ENCODE measurements at places on chromosomes 16 and 17. TPM values are rescaled to one million over a fixed set of nuclear protein-coding genes. Genes with fewer than 3 reads are reported as not detected.

- DNase-seq = no peak
Observed at GRCh38 chr16:90077757-90078578, 837 bp upstream of the PRDM7 start.

- no peak for DNase-seq
Observed at GRCh38 chr17:29870836-29871465, 59.1 kb downstream of the SSH2 start.

DNA sequence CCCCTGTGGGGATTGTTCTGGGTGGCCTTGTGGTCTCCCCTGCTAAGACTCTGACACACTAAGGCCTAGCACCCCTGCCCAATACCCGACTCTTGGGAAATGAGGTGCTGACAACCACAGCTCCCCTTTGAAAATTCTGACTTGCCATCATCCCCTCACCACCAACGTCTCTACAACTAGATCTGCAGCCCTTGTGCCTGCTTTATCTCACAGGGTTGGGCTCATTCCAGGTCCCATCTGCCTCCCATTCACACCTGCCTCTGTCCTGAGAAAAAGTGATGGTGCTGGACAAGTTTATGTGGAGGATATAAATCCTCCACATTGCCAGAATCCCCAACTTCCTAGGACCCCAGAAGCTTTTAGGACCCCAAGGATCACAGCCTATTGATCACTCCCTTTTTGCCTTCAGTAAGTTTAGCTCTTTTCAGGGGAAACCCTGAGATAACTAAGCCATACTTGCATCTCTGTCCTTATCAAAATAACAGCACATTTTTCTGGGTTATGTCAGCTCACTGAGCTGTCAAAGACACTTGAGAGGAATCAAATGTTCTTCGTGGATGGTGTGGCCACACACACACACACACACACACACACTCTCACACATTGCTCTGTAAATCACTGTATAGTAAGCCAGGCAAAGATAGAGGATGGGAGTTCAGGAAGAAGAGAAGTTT lies 136.8 kb upstream of the CES5A start:
- DNase-seq = no peak

GRCh38 chr17:28570716-28571360 lies 486 bp downstream of the PIGS start:
- no peak for DNase-seq

DNA sequence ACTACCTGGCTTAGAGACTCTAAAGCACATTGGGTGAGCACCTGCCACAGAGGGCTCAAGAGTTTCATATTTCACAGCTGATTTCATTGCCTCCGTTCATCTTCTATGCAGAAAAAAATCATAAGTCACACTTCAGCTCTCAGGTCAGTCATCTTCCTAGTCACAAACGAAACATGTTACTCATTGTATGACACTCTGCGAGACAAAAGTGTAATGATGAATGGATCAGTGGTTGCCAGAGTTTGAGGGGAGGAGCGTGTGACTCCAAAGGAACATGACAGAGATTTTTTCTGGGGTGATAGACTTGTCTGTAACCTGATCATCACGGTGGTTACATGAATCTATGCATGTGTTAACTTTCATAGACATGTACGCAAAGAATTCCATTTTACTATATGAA lies 195.2 kb upstream of the CNTNAP4 start:
- DNase-seq = no peak

- DNase-seq = no peak
Observed at GRCh38 chr16:69486724-69487123, 62.3 kb downstream of the CYB5B start.

DNA sequence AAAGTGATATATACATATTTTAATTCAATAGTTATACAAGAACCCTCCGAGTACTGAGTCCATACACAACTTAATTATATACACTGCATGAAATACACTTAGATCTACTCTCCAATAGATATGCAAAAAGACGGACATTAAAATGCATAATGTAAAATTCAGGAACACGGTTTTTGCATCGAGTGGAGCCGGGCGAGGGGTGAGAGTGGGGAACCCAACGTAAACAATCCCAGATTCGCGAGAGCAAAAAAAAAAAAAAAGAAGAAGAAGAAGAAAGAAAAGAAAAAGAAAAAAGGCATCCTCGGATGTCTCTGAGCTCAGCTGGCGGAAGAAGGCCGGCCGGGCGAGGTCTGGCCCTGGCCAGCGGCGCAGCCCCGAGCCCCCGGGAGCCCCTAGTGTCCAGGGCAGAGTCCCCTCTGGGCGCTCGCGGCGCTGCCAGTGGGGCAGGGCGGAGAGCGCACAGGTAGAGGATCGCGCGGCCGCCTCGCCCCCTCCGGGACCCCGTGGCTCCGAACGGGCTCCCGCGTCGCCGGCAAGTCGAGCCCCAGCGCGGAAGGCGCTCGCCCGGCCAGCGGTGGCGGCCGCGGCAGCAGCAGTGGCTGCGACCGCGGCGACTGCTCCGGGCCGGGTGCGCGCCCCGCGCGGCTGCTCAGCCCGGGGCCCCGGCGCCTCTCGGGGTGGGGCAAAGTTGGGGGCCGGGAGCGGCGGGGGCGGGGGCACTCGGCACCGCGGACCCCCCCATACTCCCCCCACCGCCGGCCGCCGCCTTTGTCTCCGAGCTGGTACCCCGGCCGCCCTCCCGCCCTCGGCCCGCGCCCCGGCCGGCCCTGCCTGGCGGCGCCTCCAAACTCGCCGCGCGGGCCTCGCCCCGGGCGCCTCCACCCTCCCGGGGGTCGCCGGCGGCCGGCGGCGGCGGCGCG lies 9.6 kb upstream of the ZFHX3 start:
- DNase-seq = no peak

- DNase-seq = no peak
Observed at GRCh38 chr17:82948081-82948511, 108.3 kb upstream of the ZNF750 start.

- DNase-seq = no peak
Observed at GRCh38 chr17:1019451-1019850, 22.5 kb downstream of the TIMM22 start.

The KRT9 gene
- total RNA-seq = not detected

The BAIAP3 gene
- 0.63 TPM for total RNA-seq

The DDX52 gene
- total RNA-seq = 38.9 TPM

The TBC1D3B gene
- 2.1 TPM for total RNA-seq
